ENCODE measurements at places on chromosomes 5 and 9.

DNA sequence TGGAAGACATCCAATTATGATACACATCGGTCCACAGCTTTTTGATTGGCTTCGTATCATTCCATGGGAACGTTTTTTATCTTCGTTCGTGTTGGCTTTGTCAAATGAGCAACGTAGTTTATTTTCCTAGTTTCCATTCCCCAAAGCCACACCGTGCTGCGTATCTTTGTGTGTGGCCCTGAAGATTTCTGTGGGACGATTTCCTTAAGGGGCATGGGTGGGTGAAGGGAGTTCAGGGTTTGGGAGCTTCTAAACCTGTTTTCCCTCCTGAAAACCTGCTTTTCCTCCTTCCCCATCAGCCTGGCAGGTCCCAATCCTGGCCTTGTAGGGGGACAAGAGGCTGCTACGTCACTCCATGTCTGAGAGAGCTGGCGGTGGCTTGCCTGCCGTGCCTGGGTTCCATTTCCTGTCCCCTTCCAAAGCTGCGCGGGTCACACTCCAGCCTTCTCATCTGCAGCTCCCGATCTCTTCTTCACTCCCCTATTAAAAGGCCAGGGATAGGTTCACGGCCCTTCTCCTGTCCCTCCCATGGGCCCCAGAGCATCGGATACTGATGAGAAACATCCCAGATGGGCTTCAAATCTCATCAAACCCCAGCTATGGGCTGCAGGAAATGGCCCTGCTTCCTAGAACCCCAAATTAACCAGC, 23.5 kb upstream of the ASS1 start:
- DNase-seq, result no peak

GRCh38 chr5:22053195-22053594, 799.9 kb downstream of the CDH12 start:
- no peak for DNase-seq

DNA sequence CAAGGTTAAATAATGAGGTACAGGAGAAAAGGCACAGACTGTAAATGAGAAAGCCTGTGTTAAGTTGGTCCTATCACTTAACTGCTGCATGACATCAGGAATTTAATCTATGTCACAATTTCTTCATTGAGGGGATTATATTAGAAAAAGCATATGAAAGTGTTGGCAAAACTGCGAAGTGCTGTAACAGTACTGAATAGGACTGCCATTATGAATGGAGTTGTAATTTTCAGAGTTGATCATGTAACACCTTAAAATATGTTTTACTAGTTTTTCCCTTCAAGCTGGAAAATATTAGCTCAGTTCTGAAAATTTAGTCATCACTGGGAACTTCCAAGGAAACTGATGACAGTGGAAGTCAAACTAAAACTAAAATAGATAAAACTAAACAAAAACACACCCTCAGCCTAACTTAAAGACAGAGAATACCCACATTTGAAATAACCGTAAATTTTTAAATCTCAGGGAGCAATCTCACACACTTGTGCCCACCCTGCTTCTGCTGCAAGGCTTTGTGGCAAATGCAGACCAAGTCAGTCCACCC, 45.1 kb downstream of the ERMP1 start:
- no peak for DNase-seq

DNA sequence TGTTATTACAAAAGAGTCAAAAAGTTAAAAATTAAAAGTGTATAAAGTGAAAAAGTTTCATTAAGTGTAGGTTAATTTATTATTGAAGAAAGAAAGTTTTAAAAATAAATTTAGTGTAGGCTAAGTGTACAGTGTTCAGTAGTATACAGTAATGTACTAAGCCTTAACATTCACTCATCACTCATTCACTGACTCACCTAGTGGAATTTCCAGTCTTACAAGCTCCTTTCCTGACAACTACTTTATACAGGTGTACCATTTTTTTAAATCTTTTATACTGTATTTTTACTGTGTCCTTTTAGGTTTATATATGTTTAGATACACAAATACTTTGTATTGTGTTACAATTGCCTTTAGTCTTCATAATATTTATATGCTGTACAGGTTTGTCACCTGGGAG, 530.2 kb upstream of the FAM174A start:
- no peak for DNase-seq

DNA sequence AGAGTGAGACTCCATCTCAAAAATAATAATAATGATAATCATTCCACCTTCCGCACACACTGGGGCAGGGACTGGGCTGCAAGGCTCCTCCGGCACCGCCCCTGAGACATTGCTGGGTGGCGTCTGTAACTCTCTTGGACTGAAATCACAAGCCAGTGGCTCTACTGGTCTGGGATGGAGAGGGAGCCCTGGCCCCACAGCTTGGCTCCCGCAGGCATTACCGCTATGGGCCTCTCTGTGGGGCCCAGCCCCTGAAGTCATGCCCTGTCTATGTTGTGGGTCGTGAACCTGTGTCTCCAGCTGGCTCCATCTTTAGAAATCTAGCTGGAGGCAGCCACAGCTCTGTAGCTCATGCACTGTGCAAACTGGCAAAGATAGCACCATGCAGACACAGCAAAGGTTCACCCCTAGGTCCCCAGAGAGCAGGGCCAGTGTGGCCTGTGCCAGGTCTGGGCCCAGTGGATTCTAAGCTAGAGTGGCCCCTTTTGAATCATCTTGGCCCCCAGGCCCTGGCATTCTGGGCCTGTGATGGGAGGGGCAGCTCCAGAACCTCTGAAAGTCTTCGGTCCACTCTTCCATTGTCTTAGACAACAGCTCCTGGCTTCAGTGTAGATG, 36.1 kb upstream of the COL5A1 start:
- no peak for DNase-seq

DNA sequence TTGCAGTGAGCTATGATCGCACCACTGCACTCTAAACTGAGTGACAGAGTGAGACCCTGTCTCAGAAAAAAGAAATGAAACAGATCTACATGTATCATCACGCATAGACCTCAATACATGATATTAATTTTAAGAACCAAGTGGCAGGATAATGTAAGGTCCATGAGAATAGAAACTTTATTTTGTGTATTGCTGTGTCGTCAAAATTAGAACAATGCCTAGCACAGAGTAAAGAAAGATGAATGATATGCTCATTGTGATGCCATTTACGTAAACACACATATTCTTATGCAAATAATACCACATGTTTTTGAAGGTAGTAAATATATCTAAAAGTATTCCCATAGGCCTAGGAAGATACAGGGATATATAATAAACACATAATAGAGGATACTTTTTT, 3.6 kb upstream of the UIMC1 start:
- DNase-seq, result no peak

- DNase-seq, result no peak
Measured at GRCh38 chr9:4620881-4621555, 41.1 kb upstream of the PLPP6 start.

- DNase-seq, result no peak
Measured at GRCh38 chr5:112012104-112012503, 255.1 kb upstream of the NREP start.

GRCh38 chr5:147920420-147921030, 14.2 kb upstream of the C5orf46 start:
- DNase-seq, result no peak

DNA sequence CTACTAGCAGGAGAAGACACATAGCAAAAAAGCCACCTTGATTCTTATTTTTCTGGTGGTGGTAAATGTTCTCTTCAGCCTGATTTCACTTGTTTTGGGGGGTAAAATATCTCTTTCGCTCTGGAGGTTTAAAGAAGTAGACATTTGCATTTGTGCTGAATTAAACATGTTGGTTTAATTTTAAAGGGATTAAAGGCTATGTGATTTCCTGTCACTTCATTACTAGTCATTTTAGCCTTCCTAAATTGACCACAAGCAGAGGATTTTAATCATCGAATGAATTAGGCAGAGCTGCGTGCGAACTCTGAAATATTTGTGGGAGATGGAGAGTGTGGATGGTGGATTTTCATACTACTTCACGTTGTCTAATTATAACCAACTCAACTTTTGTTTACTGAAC, 4.8 kb downstream of the RASGRF2 start:
- no peak for DNase-seq

- no peak for DNase-seq
Measured at GRCh38 chr5:115297031-115297430, 577 bp upstream of the CCDC112 start.

GRCh38 chr5:14628346-14628745, 36.2 kb upstream of the OTULIN start:
- DNase-seq, result no peak

DNA sequence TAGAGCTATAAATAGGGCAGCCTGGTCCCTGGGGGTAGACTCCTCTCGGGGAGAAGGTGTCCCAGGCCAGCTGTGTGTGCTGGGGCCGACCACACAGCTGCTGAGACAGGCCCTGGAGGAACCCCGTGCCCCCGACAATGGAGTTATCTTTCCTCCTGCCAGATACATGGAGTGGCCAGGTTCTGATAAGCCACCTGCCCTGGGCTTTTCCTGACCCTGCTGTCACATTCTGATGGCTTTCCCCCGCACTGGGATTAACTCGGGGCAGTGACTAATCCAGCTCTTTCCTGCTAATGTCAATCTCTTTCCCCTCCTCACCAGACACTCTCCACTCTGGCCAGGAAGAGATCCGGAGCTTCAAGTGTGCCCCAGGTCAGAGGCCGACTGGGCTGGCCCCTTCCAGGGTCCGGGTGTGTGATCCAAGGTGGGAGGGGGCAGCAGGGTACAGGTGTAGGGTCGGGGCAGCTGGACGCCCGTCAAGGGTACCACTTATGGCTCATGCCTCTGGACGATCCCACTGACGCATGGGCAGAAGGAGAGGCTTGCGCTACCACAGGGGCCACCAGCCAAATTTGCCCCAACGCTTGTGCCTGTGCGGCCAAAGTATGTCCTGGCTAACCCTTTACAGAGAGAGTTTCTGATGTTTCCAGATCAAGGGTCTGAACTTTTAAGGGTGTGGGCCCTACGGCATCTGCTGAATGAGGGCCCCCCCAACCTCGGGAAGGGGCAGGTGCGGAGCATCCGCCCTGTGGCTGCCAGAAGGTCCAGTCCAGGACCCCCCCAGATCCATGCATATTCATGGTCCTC, 20.6 kb upstream of the COL5A1 start:
- no peak for DNase-seq
